ENCODE measurements at places on chromosomes 3 and 15.

DNA sequence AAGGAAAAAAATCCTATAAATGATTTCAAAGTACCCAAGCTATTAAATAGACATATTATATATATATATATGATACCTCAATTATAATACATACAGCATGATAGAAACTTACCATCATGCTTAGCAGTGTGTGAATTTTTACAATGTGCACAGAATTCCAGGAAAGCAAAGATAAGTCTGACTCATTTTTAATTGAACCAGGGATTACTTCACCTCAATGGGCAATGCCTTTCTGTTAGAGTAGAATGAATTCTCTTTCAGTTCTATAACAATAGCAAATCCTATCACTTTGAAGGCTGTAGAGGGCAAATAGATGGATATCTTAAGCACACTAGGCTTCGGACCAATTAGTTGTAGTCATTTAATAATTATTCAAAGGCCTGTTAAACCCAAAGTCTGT lies 54.8 kb upstream of the P3H2 start:
- DNase-seq: no peak

GRCh38 chr15:75090388-75090734 lies 67.0 kb downstream of the PPCDC start:
- DNase-seq: no peak

GRCh38 chr3:124248471-124249028 lies 256.6 kb upstream of the ROPN1 start:
- no peak for DNase-seq

GRCh38 chr3:88712552-88712951 lies 394.9 kb upstream of the EPHA3 start:
- DNase-seq: no peak

- no peak for DNase-seq
These were observed 572.6 kb downstream of the FOXP1 start for GRCh38 chr3:71010726-71011455.

GRCh38 chr3:2713923-2714322 lies 396.3 kb downstream of the IL5RA start:
- no peak for DNase-seq

DNA sequence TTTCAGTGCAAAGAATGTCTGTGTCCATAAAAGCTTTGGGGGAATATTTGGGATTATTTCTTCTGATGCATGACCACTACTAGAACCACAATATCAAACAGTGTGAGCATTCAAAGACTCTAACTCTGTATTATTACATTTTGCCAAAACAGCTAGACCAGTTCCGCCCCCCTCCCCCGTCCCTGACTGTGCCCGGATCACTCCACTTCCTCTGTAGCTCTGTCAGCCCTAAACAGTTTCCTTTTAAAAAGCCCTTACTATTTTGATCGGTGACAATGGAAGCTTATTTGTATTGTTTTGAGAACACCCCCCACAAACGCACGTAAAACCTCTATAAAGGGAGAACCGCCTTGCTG lies 36.6 kb upstream of the EPHB3 start:
- DNase-seq: no peak

GRCh38 chr15:65862682-65863081 lies 6.6 kb upstream of the RAB11A start:
- peak; percentile 61 for DNase-seq

- no peak for DNase-seq
These were observed 3.2 kb downstream of the MGLL start for GRCh38 chr3:127819086-127819485.

DNA sequence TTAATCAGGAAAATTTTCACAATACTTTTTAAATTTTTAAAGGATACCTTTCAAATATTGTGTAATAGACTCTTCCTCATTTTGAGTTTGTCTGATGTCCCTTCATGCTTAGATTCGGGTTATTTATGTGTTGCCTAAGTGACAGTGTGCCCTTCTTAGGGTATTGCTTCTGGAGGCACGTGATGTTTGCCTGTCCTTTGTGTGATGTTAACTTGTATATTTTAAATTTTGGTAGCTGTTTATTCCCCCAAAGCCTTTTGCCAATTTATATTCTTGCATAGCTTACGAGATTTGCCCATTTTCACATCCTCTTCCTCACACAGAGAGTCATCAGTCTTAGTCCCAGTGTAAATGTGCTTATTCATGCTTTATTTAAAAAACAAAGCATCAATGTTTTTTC lies 433.1 kb downstream of the EPHB1 start:
- no peak for DNase-seq

DNA sequence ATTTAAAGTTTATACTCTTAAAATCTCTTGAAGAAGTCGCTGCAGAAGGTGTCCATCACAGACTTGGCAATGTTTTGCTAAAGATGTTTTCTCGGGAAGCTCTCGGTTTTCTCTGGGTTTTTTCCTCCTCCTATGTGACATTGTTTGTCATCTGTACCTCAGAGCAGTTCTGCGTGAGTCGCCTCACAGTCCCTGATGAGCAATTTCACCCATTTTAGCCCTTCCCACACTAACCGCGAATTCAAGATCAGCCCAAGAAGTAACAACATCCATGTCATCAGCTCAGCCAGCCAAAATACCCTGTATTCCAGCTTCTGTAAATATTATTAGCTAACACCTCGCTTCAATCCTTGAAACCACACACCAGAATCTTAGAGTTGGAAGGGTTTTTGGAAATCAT lies 224.3 kb upstream of the SETMAR start:
- DNase-seq: no peak

DNA sequence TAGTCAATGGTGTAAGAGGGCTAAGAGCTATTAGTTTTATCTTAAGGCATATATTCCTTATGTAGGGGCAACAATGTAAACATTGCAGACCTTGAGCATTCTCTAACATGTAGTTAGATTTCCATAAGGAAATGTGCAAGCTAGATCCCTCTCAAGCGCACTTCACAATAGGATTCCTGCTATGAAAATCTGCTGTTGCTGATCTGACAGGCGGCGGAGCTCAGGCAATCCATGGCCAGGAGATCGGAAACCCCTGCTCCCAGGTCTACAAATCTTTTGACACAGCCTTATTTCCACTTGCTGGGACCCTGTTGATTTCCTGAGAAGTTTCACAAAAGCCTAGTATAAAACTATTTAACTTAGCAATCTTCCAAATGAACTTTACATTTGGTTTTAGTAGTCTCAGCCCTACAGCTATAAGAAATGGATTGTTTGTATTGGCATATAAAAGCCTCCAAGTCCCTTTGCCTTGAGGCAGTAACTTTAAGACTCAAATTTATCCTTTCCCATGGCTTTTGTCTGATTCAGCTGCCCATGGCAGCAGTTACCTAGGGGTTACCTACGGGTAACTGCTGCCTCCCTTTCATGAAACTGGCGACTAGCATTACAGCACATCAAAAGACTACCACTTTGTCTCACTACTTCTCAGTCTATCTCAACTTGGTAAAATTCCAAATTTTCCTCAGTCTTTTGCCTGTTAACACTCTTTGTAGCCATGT lies 22.7 kb downstream of the TRA2B start:
- no peak for DNase-seq

DNA sequence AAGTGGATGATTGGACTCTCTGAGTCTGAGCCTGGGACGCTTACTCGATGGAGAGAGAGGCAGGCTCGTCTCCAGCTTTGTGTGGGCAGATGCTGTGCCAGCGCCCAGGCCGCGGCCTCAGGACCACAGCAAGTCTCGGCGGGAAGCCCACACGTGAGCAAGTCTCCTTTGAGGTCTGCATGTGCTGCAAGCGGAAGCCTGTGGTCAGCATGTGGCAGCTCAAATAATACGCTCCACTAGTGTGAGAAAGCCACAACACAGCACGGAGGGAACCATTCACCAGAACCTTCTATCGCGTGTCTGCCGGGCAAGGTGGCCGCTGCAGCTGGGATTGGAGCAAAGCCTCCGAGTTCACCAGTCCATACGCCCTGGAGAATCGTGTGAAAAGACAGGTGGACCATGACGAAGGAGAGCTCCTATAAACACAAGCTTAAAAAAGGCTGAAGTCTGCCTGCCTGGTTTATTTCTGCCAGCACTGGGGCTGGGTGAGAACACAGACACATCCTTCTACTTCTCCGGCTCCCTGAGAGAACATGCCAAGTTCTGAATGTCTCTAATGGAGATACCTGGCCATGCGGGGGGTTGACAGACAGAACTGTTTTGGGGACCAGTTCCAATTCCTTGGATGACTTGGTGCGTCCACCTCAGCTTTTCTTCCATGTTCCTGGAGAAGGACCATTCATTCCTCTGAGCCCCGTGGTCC lies 82.0 kb upstream of the LRIG1 start:
- no peak for DNase-seq

GRCh38 chr3:122253581-122253980 lies 70.1 kb downstream of the CASR start:
- no peak for DNase-seq

DNA sequence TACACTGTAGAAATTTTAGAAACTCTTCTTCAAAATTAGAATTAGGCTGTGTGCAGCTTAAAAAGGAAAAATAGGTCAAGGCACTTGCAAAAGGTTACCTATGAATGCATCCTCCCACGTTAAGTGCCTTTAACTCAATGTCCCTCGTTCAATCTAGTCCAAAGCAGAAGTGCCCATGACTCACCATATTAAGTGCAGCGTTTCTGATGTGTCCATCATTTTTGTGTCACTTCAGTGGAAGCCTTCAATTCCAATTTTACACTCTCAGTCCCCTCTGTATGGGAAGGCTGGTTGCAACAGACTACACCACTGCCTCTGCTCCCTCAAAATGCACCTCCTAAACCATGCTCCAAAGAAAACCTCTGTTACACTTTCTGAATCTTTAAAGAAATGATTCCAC lies 53.4 kb downstream of the FOXB1 start:
- no peak for DNase-seq

DNA sequence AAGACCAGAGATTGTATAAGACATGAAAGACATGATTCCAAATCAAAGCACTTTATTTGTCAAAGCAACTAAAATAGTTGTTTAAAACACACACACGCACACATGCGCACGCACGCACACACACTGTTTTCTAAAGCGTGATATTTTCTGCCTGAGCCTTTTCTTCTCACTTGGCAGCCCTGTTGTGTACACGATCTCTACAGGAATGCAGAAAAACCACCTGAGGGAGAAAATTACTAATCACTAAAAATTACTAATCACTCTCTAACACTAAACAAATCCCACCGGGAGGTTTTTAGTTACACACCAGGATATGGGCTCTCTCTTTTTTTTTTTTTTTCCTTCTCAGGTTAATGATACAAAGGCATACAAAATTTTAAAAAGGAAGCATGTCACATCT lies 160.1 kb upstream of the ATP11B start:
- DNase-seq: no peak
